Stimulated activated CD4-positive, alpha-beta T cell treated with anti-CD3 and anti-CD28 coated beads, Interleukin-1b, Interleukin-23, amount 100 ng/mL, for 1 hour (primary cell): ENCODE measurements at places on chromosomes 11 and 22.

GRCh38 chr11:34445956-34446355, 7.2 kb downstream of the CAT start:
- no peak for DNase-seq

DNA sequence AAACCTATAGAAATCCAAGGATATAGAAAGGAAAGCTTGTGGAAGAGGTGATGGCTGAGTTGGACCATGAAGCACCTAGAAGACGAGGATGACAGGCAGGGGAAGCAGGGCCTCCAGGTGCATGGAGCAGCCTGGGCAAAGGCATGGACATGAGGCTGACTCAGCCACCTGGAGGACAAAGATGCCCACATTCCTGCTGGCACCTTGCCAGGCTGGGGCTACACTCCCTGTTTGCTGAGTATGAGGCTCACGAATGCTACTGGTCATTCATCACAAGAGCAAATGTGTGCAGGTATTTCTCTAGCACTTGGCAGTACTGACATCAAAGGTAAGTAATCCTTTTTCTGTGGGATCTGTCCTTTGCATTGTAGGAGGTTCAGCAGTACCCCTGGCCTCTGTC, 7.1 kb upstream of the SCGB2A1 start:
- DNase-seq, result no peak

GRCh38 chr11:19951558-19952115, 208.6 kb downstream of the DBX1 start:
- no peak for DNase-seq

GRCh38 chr11:126112547-126112946, 49.9 kb upstream of the CDON start:
- DNase-seq, result no peak

DNA sequence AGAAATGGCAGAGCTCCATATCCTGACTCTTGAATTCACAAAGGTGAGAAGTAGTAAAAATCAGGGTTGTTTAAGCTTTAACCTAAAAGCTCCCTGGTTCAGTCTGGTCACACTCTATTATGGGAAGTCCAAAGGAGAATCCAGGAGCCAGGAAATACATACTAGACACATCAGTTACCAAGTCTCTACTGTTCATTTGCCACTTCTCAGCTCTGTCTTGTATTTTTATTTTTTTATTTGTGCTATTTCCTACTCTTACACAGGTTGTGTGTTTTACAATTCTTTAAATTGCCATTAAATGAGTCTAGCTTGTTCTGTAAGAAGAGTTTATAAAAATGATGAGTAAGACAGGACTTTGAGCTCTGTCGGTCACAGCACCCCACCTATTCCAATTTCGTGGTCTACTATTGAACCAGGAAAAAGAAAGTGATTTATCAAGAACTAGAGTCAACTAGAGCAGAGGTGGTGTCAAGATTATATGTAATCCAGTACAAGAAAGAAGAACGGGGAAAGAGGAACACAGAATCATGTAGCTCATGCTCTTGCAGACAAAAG, 9.7 kb downstream of the MS4A12 start:
- no peak for DNase-seq

DNA sequence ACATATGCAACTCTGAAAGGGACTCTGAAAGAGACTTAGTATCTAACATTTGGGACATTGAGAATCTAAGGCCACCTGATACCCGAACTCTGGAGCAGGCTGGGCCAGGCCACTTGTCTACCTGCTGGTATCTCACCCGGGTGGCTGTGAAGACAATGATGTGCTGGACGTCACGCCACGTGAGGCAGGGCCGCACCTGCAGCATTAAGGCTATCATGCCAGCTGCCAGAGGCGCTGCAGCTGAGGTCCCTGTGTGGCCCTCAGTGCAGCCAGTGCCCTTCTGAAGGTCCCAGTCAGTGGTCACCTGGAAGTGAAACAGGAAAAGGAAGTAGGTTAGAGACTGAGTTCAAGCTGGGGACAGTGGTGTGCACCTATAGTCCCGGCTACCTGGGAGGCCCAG, 12.4 kb downstream of the PCSK7 start:
- DNase-seq, result no peak

GRCh38 chr11:11582011-11582701, 39.6 kb downstream of the GALNT18 start:
- no peak for DNase-seq
